Lower leg skin (tissue), 4 donors: ENCODE measurements at places on chromosomes 5 and 9.

DNA sequence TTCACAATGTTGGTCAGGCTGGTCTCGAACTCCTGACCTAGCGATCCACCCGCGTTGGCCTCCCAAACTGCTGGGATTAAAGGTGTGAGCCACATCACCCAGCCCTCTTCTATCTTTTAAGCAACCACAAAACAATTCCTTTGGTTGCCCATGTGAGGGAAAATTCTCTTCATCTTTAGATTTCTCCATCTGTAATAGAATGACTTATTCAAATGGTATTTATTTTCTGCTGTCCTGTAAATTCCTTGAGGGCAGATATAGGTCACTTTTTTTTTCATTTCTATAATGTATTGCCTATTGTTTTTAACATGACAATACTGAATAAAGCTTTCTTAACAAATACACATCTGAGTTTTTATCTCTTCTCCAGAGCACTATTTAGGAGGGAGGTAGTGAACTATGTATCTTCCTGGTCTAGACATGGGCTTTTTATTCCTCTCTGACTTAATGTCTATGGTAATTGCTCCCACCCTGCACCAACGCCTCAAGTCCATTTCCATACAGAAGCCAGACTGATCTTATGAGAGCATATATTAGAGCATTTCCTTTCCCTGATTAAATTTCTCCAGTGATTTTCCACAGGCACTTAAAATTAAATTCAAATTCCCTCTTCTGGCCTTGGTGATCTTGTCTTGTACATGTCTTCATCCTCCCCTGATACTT lies 595.6 kb downstream of the CAAP1 start:
- DNase-seq, result no peak

DNA sequence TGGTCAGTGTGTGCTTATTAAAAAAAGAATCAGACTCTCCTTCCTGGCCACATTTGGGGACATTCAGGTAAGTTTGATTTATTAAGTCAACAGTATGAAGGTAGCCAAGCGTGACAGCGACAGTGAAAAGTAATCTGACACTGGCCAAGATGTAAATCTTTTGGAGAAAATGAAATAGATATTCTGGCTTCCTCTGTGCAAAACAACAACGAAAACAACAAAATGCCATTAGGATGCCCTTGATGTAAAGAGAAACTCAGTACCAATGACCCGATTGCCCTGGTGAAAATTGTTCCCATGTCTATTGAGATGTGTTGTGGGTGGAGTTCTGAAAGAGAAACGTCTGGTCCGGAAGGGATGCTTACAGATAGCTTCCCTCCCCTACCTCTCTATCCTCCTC lies 267.8 kb downstream of the MAT2B start:
- DNase-seq, result no peak

GRCh38 chr5:2433086-2433485 lies 318.4 kb downstream of the IRX2 start:
- DNase-seq, result no peak

DNA sequence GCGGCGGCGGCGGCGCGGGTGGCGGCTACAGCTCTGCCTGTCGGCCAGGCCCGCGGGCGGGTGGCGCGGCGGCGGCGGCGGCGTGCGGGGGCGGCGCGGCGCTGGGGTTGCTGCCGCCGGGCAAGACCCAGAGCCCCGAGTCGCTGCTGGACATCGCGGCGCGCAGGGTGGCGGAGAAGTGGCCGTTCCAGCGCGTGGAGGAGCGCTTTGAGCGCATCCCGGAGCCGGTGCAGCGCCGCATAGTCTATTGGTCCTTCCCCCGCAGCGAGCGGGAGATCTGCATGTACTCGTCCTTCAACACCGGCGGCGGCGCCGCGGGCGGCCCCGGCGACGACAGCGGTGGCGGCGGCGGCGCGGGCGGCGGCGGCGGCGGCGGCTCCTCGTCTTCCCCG lies 296 bp downstream of the ZSWIM6 start:
- DNase-seq, result no peak

DNA sequence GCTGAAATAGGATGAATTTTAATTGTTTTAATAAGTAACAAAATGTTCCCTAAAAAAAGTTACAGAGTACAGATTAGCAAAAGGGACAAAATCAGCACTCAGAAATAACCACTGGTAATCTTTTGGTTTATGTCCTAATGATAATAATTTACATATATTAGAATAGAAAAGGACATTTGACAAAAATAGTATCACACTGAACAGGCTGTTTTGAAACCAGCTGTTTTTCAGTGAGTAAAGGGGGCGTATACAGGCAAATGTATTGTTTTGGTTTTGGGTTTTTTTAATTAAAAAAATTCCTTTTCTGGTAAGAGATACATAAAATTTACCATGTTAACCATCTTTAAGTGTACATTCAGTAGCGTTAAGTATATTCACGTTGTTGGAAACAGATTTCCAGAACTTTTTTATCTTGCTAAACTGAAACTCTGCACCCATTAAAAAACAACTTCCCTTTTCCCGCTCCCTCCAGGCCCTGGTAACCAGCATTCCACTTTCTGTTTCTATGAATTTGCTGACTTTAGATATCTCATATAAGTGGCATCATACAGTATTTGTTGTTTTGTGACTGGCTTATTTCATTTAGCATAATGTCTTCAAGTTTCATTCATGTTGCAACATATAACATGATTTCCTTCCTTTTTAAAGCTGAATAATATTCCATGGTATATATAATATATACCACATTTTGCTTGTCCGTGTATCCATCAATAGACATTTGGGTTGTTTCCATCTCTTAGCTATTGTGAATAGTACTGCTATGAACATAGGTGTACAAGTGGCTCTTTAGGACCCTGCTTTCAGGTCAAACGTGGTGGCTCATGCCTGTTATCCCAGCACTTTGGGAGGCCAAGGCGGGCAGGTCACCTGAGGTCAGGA lies 20.6 kb upstream of the LARP1 start:
- no peak for DNase-seq

- no peak for DNase-seq
Observed at GRCh38 chr5:125775896-125776295, 647.3 kb upstream of the GRAMD2B start.

- no peak for DNase-seq
Observed at GRCh38 chr5:428219-428618, 14.8 kb upstream of the EXOC3 start.

DNA sequence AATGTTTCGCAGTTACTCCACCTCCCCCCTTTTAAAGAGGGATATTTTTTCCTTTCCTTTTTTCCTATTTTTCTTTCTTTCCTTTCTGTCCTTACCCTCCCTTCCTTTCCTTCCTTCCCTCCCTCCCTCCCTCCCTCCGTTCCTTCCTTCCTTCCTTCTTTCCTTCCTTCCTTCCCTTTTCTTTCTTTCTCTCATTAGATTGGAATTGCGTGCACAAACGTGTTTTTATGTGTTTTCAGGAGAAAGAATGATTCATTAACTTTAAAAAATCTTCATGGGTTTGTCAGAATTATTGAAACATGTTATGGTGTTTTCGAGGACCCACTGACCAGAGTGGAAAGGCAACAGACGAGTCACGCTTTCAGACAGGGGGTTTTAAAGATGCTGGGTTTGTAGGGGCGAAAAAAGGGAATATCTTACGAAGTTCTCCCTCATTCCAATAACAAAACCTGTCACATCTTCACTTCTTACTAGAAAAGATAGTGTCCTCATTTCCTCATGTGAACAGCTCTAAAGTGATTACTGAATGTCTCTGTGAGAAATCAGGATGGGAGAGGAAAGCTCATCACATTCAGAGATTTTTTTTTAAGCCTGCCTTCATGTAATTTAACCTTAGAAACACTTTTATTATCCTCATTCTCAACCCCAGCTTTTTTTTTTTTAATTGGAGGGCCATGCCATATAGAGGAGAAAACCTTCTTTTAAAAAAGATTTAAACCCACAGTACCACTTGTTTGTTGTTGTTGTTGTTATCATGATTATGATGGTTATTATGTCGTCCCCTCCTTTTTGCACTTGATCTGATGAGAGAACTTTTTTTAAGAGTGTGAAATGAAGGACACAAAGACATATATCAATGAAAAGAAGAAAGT lies 21.9 kb downstream of the NR2F1 start:
- DNase-seq, result no peak

- no peak for DNase-seq
Observed at GRCh38 chr5:83142526-83142925, 65.2 kb downstream of the XRCC4 start.

- no peak for DNase-seq
Observed at GRCh38 chr9:18022642-18023041, 443.8 kb downstream of the SH3GL2 start.

GRCh38 chr5:75720882-75721281 lies 3.6 kb upstream of the POC5 start:
- DNase-seq, result no peak

GRCh38 chr9:117409321-117409720 lies 5.5 kb downstream of the ASTN2 start:
- DNase-seq, result no peak

- DNase-seq, result no peak
Observed at GRCh38 chr5:82222597-82223574, 55.3 kb downstream of the RPS23 start.

DNA sequence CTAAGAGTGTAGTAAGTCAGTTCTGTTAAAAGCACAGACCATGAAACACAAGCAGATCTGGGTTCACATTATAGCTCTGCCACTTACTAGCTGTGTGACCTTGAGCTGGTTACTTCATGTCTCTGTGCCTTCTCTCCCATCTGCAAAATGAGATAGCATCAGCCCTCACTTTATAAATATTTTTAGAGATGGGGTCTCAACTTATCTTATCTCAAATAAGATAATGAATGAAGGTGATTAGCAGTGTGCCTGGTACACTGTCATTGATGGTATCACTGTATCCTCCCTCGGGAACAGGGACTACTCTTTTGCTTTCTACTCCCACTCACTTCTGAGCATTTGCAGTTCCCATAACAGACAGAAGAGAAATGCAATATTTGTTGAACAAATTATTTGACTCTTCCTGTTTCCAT lies 52.4 kb downstream of the GALNT10 start:
- no peak for DNase-seq

- DNase-seq, result no peak
Observed at GRCh38 chr5:156327296-156327695, 332 bp downstream of the SGCD start.

DNA sequence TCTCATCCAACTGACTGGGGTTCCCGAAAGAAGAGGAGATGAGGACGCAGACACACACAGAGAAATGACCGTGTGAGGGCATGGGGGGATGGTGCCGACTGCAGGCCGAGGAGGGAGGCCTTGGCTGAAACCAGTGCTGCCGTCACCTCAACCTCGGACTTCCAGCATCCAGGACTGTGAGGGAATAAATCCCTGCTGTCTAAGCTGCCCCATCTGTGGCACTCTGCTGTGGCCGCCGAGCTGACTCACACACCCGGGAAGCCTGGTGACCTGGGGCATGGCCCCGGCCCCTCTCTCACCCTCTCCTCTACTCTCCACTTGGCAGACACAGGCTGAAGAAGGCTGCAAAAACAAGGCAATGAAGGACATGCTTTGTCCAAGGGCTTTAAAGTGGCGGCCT lies 4.4 kb upstream of the COL5A1 start:
- DNase-seq, result peak; percentile 56

GRCh38 chr5:96067894-96068614 lies 106.4 kb upstream of the ELL2 start:
- no peak for DNase-seq

DNA sequence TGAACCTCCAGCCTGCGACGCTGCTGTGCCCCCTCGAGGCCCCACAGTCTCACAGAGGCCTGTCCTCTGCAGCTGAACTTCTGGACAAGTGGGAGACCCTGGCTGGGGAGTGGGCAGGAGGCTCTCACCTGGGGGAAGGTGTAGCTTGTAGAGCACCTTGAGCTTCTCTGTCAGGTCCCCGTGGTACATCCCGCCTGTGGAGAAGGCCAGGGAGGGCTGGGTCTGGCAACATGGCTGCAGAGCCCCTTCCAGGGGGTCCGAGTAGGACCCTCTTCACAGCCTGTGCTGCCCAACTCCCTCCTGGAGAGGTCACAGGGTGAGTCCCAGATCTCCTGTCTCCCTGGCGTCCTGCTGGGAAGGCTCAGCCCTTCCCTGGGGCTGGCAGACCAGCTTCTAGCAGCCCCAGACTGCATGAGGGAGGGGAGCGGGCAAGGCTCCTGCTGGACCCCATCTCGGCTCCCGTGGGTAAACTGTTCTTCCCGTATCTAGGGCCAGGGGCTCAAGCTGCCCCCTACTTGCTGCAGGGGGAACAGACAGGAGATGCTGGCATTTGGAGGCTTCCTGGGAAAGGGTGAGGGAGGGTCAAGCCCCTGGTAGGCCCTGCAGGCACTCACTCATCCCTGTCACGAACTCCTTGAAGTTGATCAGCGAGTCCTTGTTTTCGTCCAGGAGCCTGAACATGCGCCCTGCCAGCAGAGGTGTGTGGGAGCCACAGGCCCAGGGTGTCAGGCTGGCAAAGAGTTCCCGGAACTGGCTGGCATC lies 11.2 kb upstream of the MRNIP start:
- no peak for DNase-seq

- no peak for DNase-seq
Observed at GRCh38 chr9:130073373-130073772, 19.7 kb downstream of the GPR107 start.

GRCh38 chr5:4945296-4945695 lies 194.8 kb upstream of the ADAMTS16 start:
- no peak for DNase-seq

DNA sequence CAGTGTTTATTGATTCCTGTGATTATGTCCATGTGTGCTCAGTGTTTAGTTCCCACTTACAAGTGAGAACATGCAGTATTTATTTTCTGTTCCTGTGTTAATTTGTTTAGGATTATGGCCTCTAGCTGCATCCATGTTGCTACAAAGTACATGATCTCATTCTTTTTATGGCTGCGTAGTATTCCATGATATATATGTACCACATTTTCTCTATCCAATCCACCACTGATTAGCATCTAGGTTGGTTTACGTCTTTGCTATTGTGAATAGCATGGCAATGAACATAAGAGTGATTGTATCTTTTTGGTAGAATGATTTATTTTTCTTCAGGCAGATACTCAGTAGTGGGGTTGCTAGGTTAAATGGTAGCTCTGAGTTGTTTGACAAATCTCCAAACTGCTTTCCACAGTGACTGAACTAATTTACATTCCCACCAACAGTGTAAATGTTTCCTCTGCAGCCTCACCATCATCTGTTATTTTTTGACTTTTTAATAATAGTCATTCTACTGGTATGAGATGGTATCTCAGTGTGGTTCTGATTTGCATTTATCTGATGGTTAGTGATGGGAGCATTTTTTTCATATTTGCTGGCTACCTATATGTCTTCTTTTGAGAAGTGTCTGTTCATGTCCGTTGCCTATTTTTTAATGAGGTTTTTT lies 47.5 kb upstream of the ELL2 start:
- DNase-seq, result no peak

GRCh38 chr5:168455201-168455600 lies 31.1 kb upstream of the RARS1 start:
- no peak for DNase-seq

DNA sequence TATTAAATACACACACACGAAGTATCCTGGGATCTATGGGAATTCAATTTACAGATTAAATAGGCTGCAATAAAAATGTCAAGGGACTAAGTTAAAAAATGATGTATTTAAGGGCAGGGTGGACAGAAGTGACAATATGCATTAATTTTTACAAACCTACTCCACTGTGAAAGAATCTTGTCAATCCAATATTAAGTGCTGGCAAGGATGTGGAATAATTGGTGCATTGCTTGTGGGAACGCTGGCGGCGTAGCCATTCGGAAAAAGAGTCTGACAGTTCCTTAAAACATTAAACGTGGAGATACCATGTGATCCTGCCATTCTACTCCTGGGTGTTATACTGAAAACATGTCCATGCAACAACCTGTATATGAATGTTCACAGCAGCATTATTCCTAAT lies 4.2 kb downstream of the CDC14B start:
- no peak for DNase-seq

GRCh38 chr5:6135977-6136376 lies 242.4 kb downstream of the MED10 start:
- no peak for DNase-seq

GRCh38 chr5:149261246-149261645 lies 10.4 kb upstream of the AFAP1L1 start:
- no peak for DNase-seq
